Endodermal cell (in vitro differentiated cells): ENCODE measurements at places on chromosomes 12 and 14. TPM values are rescaled to one million over a fixed set of nuclear protein-coding genes. Genes with fewer than 3 reads are reported as not detected.

DNA sequence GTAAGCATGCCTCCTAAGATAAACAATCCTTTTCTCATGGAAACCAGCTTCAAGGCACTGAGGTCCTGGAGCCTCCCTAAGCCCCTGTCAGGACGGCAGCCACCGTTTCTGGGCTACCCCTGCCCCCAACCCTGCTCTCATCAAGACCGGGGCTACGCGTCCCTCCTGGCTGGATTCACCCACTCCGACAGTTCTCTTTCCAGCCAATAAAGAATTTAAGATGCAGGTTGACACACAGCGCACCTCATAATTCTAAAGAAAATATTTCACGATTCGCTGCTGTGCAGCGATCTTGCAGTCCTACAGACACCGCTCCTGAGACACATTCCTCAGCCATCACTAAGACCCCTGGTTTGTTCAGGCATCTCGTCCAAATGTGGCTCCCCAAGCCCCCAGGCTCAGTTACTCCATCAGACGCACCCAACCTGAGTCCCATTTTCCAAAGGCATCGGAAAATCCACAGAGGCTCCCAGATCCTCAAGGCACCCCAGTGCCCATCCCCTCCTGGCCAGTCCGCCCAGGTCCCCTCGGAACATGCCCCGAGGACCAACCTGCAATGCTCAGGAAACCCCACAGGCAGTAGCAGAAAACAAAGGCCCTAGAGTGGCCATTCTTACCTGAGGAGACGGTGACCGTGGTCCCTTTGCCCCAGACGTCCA, 336.3 kb downstream of the TMEM121 start:
- DNase-seq, result peak; percentile 3

GRCh38 chr12:109968032-109968420, 28.1 kb downstream of the GIT2 start:
- DNase-seq, result no peak

GRCh38 chr12:77407931-77408330, 342.6 kb upstream of the E2F7 start:
- DNase-seq, result no peak

GRCh38 chr14:53047307-53048069, 96.6 kb upstream of the FERMT2 start:
- no peak for DNase-seq

- DNase-seq, result peak; percentile 85
Observed at GRCh38 chr12:6605421-6606330, 1.5 kb downstream of the CHD4 start.

DNA sequence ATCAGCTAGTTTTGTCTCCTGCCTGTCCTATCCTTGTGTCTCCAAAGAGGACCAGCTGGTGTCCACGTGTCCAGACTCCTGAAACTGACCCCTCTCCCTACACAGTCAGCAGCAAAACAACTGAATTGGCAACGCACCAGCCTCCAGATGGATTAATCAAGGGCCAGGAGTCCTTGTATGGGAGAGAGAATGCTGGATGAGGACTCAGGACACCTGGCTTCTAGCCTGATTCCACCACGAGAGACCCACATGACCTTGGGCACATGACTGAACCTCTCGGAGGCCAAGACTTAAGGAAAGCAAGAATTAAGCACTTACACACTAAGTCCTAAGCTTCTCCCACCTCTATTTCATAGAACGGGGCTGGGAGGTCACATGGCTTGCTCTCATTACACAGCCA, 60.4 kb upstream of the CMKLR1 start:
- DNase-seq, result peak; percentile 42

DNA sequence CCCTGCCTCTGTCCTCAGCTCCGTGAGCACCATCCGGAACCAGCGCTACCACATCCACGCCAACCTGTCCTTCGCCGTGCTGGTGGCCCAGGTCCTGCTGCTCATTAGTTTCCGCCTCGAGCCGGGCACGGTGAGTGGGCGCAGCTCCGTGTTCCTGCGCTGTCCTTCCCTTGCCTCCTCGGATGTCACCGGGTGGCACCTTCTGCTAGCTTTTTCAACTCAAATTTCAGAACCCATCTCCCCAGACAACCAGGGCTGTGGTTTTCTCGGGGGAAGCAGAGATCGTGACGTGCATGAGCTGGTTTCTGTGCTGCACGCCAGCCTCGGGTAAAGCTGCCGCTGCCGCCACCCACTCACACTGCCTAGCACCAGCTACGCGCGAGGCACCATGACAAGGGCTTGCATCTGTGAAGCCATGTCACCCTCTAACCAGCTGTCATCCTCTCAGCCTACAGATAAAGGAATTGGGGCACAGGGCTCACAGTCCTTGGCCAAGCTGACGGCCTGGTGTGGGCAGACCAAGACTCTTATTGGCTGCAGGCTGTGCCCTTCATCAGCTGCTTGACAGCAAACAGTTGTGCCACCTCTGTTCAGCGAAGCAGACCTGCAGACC, 152.1 kb downstream of the ADGRD1 start:
- peak; percentile 41 for DNase-seq

GRCh38 chr14:75835156-75835725, 146.6 kb downstream of the TGFB3 start:
- DNase-seq, result no peak

Gene KRT85
- not detected in 3 replicates for total RNA-seq

Gene SYT1
- total RNA-seq, result 10.7 and 13.9 TPM in 2 replicates

Gene EPYC
- total RNA-seq, result not detected in 3 replicates

Gene TCHP
- 25.9 and 31.9 TPM in 2 replicates for total RNA-seq

Gene ATF7
- 29.0 and 31.3 TPM in 2 replicates for total RNA-seq

Gene FZD10
- total RNA-seq, result 0.18 and 0.20 TPM in 2 replicates

Gene RNASE3
- total RNA-seq, result not detected in 2 replicates

Gene FLRT2
- total RNA-seq, result 24.4 and 26.8 TPM in 2 replicates

Gene PIK3C2G
- 0.16 TPM in 1 of 2 replicates, not detected in the other for total RNA-seq

Gene PLBD1
- 15.4 to 17.9 TPM (median 17.7 TPM) in 3 replicates for total RNA-seq

Gene DNAJC22
- 3.4 and 4.6 TPM in 2 replicates for total RNA-seq
